ENCODE measurements at places on chromosomes 5 and 9.

GRCh38 chr5:168312606-168313295, 21.3 kb downstream of the WWC1 start:
- no peak for DNase-seq

DNA sequence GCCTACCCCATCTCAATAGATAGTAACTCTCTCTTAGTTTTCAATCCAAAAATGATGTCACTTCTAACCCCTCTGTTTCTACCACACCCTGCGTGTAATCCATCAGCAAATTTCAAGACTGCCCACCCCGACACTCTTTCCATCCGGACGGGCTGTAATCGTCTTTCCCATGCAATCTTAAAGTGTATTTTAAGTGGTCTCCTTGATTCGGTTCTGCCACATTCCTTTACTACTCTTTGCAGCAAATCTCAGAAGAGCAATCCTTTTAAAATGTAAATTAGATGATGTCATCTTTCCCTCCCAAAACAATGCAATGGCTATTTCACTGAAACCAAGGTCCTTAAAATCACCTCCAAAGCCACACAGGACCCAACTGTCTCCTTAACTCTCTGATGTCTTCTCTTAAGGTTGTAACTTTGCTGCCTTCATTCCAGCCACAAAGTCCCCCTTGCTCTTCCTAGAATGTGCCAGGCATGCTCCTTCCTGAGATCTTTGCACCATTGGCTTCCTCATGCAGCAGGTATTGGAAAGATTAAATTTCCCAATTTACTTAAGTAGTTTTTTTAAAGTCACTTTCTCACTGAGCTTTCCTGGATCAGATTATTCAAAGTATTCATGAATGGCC, 932.5 kb upstream of the WWC1 start:
- no peak for DNase-seq

GRCh38 chr9:134916161-134916665, 1.5 kb downstream of the FCN1 start:
- DNase-seq, result no peak

DNA sequence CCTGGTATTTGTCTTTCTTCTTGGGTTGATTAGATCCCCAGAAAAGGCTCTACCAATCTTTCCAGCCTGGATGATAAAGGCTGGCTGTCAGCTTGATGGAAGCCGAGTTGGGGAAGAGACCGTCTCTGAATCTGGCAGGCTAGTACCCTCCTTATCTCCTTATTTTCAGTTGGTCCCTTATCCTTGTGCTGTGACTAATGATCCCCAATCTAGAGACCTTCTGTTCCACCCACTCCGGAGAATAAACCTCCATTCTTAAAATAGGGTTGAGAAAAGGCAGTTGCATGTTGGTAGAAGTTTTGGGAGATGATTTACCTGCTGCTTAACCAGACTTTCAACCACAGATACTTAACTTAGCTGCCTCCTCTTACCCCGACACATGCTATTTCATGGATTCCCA, 52.3 kb downstream of the PRKACG start:
- DNase-seq, result no peak

- no peak for DNase-seq
These were observed 448.0 kb downstream of the SPOCK1 start for GRCh38 chr5:137051161-137051560.

DNA sequence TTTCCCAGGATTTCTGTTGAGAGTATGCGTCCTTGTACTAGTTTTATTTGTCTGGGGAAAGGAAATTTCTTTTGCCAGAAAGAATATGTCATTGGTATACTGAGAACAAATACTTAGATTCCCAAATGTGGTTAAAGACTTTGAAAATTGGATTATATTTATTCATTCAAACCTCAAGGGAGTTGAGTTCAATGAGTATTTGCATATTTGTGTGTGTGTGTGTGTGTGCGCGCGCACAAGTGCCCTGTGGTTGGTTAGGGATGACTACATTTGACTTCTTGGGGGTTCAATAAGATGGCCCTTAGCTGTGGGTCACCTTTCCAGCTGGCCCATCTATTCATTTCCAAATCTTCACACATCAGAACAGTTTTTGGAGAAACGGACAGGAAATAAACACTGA, 4.9 kb downstream of the RXFP3 start:
- no peak for DNase-seq

DNA sequence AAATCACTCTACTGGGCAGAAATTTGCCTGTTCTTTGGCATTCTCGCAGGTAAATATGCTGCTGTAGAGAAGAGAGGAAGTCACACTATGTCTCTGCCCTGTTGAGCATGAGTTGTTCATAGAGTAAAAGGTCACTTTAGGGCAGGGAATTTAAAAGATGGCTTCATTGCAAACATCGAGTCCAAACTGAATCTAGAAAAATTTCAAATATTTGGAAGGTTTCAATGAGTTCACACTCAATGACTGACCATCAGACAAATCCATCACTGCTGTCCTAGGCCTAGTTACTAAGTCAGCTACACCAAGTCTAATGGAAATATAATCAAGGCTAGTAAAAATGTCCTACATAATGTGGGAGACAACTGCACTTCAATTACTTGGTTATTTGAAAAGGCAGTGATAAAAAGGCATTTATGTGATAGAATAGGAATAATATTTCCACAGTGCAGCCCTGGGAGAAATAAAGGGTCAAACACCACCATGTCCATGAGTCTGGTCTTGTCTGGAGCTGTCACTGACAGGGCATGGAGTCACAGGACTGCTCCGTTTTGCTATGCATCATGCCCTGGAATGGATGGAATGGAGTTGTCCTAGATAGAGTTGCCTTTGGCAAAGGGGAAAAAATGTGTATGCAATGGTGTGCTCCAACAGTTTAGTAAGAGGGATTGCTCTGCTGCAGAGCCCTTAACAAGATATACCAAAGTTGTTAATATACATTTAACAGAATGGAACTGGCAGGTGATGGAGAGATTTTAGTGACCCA, 218.5 kb upstream of the DAPK1 start:
- DNase-seq, result no peak

GRCh38 chr5:93570294-93571113, 10.5 kb downstream of the NR2F1-AS1 start:
- no peak for DNase-seq

Data from MM.1S (cell line).